ENCODE measurements at places on chromosomes 4 and X. TPM values are rescaled to one million over a fixed set of nuclear protein-coding genes. Genes with fewer than 3 reads are reported as not detected.

The MAGEC1 gene
- total RNA-seq: not detected

The ATP10D gene
- total RNA-seq: 11.2 TPM

The CXorf51A gene
- not detected for total RNA-seq

The TRIM61 gene
- total RNA-seq: 2.5 TPM

DNA sequence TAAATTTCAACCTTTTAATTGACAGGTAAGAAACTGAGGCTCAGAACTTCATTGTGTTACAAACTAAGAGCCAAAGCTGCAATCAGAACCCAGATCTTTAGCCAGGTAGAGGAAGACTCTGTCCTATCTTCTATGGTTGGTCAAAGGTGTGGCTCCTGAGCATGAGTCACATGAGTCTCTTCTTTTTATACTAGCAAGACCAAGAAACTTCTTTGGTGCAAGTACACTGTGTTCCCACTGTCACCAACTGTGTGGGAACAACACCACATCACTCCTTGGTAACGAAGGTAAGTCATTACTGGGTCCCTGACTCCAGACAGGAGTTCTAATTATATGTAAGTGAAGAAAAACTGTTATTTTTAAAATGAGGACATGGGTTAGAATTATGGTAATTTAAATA lies 290.1 kb downstream of the INPP4B start:
- DNase-seq: no peak

GRCh38 chrX:91039777-91040176 lies 394.9 kb upstream of the PABPC5 start:
- DNase-seq: no peak

- no peak for DNase-seq
These were observed 10.3 kb downstream of the CPZ start for GRCh38 chr4:8602686-8603430.

DNA sequence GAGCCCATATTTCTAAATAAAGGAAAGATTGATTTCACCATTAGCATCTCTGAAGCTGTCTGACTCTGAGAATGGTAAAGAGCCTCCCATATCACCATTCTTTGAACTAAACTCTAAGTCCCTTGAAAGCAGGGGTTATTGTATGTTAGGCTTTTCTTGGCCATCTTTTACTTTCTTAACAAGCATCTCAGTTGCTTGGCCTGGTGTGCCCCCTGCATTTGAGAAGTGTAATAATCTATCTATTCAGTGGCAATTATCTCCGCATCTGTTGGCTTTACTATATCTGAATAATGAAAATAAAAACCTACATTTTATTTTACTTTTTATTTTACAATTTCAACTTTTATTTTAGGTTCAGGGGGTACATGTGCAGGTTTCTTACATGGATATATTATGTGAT lies 128.3 kb upstream of the ARMCX2 start:
- no peak for DNase-seq

DNA sequence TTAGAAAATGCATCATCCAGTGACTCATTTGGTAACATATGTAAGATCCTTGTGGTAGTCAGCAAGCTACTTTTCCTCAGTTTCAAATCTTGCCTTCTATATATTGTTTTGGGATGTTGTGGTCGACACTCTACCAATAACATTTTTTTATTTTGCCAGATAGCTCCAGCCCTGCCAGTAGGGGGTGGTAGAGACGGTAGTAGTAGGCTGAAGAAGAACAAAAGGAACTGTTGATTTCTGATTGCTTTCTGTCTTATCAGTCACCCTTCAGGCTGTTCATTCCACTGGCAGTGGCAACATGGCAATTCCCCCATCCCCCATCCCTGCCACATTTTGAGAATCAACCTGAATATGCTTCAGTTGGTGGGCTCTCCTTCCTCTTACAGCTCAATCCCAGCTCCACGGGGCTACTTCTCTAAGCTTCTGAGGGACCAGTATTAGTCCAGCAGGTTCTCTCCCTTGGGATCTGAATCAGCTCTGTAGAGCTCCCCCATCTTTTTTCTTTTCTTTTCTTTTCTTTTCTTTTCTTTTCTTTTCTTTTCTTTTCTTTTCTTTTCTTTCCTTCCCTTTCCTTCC lies 171.5 kb upstream of the VEGFC start:
- no peak for DNase-seq

DNA sequence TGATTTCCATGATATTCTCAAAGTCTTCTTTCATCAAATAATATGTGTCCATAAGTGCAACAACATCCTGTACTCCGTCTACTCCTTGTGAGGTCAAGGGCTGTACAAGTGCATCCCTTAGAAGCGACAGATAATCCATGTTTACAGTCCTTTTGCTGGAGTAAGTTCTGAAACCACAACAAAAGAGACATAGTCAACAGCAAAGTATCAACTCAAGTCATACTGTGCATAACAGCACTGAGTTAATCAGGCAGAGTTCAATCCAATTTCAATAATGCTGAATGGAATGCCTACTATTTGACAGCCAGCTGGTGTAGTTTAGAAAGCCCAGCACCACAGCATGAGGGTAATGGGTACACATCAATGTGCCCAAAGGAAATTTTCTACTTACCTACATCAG lies 74.5 kb downstream of the RFC1 start:
- DNase-seq: no peak

DNA sequence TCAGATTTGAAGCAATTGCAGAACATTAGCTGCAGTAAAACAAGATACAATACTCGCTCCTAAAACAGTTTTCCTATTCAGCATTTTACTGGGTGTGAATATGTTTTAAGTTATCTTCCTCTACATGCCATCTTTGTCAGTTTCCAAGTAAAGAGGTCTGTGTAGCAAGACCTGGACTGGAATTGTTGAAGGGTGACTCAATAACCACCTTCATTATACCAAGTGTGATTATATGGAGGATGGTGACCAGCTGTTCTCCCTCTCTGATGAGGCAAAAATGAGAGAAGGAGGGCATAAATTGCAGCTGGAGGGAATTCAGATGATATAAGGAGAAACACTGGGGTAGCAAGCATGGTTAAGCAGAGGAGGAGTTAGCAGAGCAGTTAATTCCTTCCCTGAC lies 922.1 kb upstream of the SLIT2 start:
- no peak for DNase-seq

DNA sequence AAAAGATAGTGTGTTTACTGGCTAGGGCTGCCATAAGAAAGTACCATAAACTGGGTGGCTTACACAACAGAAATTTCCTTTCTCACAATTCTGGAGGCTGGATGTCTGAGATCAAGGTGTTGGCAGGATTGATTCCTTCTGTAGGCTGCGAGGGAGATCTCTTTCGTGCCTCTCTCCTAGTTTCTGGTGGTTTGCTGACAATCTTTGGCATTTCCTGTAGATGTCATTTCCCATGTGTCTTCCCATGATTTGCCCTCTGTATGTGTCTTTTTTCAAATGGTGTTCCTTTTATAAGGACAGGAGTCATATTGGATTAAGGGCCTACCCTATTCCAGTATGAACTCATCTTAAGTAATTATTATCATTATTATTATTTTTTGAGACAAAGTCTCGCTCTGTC lies 27.9 kb upstream of the LCORL start:
- DNase-seq: no peak
